Activated CD4-positive, alpha-beta T cell treated with anti-CD3 and anti-CD28 coated beads, Interleukin-2, amount 10 ng/mL, durations not matched to agents 7 days and 5 days (primary cell): ENCODE measurements at places on chromosomes 2 and 18. TPM values are rescaled to one million over a fixed set of nuclear protein-coding genes. Genes with fewer than 3 reads are reported as not detected.
A peak's percentile ranks its signal among the peaks of the same experiment; 100 is the strongest.

- peak; percentile 44 for DNase-seq
Measured at GRCh38 chr2:32357318-32358110, 691 bp downstream of the BIRC6 start.

- no peak for DNase-seq
Measured at GRCh38 chr18:3409811-3410210, 40.2 kb upstream of the TGIF1 start.

- peak; percentile 55 for DNase-seq
Measured at GRCh38 chr2:8575038-8575833, 106.6 kb upstream of the ID2 start.

Gene RAB31
- 0.92 TPM for total RNA-seq

DNA sequence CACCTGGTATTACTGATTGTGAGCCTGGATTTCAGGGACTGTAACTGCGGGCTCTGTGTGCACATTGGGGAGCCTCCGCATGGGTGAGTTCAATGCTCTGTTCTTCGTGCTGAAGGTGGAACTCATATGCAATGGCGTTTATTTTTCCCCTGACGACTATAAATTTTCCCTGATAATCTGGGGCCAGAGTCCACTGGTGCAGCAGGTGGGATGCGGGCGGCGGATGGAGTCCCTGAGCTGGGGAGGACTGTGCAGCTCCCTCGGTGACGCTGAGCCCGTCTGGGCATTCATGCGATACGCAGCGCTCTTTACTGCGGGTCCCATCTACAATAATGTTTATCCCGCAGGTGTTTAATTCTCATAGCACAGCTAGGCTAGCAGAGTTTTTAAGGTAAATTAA lies 181.6 kb upstream of the ALKAL2 start:
- DNase-seq, result no peak

GRCh38 chr18:40935423-40935822 lies 1019.6 kb upstream of the PIK3C3 start:
- DNase-seq, result no peak

DNA sequence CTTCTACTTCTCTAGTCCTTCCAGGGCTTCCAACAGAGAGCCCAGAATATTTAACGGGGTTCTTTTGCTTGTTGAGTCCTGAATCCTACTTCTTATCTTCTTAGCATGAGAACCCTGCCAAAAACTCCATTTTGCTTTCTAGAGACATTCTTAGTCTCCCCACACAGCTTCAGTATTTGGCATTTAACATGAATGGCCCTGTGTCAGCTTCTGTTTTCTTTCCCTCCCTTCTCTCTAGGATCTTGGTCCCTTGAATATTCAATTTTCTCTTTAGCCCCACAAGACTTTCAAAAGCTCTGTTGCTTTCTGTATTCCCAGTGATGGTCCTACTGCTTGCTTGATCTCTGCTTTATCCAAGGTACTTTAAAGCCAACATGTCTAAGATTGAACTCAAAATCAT lies 89.5 kb downstream of the WDR7 start:
- DNase-seq, result no peak

Gene ACSL3
- total RNA-seq, result 43.0 TPM

DNA sequence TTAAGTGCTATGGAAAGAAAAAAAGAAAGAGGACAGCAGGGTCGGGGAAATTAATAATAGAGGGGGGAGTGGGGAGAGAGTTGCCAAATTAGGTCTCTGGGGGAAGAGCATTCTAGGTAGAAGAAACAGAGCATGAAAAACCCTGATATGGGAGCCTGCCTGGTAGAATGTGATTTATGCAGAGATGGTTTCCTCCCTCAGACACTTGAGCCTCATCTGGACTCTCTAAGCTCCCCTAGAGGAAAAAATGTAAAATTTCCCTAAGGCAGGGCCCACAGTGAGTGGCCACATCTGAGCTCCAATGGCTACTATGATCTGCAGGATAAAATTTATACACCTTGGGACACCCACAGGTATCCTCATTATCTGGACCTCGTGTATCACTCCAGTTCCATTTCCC lies 20.6 kb upstream of the EPAS1 start:
- DNase-seq, result no peak

DNA sequence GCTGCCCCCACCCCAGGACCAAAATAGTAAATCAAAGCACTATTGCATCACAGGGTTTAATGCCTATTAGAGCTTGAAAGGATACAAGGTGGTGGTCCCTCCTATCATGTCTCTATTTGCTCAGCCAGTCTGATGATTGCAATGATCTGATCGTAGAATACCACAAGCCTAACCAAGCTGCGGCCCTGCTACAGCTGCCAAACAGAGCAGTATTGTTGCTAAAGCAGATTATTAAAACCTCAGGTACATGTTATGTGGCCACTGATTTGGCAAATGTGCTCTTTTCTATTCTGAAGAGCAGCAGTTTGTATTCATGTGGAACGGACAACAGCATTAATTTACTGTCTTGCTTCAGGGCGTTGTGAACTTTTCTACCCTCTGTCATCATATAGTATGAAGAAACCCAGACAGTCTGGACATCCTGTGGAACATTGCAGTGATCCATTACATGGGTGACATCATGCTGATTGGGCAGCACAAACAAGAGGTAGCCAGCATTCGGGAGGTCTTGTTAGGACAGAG lies 8.4 kb upstream of the VAPA start:
- no peak for DNase-seq

Gene APLF
- total RNA-seq, result 3.7 TPM

GRCh38 chr2:188964976-188965546 lies 9.1 kb upstream of the COL3A1 start:
- no peak for DNase-seq

Gene PRKAG3
- not detected for total RNA-seq

DNA sequence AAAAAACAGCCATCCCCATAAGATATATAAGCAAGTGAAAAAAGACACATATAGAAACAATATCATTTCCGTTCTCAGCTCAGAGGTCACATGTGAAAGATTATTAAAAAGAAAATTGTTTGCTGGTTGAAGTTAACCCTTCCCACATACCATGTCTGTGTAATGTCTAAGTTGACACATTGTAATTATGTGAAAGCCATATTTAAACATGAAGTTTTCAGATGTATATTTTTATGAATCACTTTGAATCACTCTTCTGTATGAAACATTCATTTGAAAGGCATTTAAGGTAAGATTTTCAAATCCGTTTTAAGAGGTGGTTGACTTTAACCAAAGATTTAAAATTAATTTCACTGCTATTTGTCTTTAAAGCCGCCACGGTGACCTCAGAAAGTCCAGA lies 441.9 kb downstream of the RND3 start:
- DNase-seq, result no peak

DNA sequence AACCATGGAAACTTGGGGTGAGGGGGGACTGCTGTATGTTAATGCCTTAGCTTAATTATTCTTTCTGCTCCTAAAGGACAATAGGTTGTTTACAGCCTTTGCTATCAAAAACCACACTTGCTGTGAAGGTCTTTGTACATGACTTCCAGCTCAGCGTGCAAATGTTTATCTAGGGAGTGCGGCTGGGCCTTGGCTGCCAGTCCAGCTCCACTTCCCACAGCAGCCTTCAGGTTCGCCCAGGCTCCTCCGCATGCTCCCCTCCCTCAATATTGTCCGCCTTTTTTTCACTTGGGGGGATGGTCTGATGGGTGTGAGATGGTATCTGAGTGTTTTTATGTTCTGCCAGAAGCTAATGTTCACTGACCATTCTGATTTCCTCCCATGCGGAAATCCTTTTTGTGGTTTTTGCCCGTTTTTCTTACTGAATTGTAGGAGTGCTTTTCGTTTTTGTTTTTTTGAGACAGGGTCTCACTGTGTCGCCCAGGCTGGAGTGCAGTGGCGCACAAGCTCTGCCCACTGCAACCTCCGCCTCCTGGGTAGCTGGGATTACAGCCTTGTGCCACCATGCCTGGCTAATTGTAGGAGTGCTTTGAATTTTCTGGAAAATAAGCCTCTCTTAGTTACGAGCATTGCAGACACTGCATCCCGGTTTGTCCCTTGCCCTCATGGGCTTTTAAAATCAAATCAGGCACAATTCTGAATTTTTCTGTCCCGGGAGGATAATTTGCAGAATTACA lies 28.8 kb downstream of the SH3BP4 start:
- DNase-seq, result no peak

Gene EVX2
- total RNA-seq, result not detected

GRCh38 chr2:175844169-175844568 lies 157.9 kb downstream of the LNPK start:
- no peak for DNase-seq

DNA sequence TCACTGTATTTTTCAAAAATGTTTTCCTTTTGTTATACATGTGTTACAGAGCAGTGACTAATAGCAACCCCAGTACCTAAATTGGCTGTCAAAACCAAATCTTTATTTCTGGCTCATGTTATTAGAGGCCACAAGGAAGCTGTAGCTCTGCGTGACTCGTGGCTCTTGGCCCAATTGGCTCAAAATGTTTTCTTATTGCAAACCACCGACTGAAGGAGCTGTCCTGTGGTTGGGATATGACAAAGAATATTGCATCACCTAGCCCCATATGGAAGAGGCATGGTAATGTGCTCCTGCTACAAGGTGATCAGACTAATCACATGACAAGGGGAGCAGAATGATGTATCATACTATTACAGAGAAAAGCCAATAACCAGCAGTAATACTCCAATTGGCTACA lies 1058.5 kb downstream of the CBLN2 start:
- no peak for DNase-seq

Gene RAB12
- total RNA-seq, result 13.5 TPM

Gene RTP5
- not detected for total RNA-seq

DNA sequence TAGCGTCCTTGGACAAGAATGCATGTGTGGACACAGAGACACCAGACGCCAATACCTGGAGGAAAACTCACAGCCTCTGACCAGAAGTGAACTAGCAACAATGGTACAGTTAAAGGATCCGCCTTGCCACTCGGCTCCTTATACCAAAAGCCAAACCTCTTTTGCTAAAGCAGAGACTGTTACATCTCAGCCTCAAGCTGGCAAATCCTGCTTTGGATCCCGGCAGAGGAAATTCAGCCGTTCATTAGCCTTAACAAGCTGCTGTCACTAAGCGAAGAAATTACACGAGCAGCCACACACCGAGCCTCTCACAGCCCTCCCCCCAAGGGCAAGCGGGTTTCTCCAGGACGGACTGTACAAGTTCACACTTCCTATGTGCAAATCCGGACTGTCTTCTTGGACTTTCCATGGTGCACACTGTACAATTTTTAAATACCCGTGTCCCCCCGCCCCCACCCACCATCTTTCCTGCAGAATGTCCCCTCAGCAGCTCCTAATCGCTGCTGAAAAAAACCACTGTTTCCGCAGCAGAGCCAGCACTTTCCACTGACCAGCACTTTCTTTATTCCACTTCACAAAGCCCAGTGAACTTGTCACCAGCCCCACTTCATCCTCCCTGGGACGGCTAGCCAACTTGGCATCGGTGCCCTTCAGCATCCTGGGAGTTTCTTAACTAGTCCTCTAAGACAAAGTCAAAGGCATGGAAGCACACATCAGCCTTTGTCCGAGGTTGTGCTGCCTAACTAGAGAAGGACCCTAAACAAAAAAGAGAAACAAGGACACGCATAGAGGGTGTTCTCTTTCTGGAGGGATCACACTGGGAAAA lies 1.5 kb downstream of the KLF7 start:
- peak; percentile 21 for DNase-seq

DNA sequence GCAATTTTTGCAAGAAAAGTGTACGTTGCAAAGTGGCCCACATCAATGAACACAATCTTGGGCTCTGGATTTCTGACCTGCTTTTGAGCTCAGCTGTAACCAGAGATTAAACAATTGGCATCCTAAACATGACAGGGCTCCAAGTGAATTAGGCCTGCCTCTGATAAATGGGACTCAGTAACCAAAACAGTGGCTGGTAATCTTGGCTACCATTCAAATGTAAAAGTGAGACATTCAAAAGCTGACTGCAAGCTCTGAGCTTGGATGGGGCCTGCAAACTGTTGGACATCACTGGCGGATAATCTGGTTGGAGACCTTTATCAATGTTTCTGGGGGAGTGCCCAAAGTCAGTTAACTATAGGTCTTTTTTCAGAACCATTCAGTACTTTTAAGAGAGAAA lies 160.7 kb downstream of the RAB3GAP1 start:
- no peak for DNase-seq

Gene PLCL1
- total RNA-seq, result 1.8 TPM

Gene DSC2
- not detected for total RNA-seq

DNA sequence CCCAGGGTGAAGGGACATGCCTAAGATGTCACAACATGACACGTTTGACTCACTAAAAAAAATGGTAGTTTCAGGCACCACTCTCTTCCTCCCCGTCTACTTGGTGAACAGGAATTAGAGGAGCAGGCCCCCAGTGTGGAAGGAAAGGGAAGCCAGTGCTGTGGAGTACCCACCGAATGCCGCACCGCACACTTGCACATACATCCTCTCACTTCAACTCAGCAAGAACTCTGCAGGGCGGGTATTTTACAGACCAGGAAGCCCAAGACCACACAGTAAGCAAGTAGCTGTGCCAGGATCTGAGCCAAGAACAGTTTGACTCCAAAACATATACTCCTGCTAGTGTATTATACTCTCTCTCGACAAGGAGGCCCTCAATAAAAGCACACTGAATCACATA lies 69.8 kb downstream of the BCL2 start:
- peak; percentile 35 for DNase-seq

- DNase-seq, result peak; percentile 52
Measured at GRCh38 chr2:144320491-144320890, 199.4 kb downstream of the ZEB2 start.

DNA sequence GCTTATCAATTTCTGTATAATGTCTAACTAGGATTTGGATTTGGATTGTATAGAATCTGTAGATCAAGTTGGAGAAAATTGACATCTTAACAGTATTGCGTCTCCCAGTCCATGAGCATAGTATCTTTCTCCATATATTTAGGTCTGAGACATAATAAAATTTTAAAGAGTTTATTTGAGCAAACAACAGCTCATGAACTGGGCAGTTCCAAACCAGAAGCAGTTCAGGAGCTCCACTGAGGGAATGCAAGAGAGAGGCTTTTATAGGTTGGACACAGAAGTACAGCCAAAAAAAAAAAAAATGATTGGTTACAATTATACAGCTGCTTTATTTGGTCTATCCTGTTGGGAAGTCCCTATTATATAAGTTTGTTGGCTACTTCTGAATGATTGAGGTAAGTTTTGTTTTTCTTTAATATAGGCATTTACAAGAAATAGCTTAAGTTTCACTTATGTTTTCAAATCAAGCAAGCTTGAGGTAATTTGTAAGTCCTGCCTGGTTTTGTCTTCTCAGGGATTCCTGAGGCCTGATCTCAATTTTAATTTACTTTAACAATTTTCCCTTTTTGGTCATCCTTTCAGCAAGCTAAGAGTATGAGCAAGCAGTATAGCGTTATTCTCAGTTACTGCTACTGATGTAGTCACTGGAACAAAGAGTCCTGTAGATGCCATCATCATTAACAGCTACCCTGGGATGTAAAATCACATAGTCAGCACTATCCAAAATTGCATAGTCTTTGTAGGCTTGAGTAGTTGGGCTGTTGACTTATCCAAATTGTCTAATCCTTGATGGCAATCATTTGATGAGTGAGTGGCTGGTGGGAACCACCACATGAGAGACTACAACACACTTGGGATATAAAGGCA lies 27.5 kb upstream of the RUFY4 start:
- DNase-seq, result no peak
